SJSA1 (cell line): ENCODE measurements at places on chromosomes 7 and 10.

DNA sequence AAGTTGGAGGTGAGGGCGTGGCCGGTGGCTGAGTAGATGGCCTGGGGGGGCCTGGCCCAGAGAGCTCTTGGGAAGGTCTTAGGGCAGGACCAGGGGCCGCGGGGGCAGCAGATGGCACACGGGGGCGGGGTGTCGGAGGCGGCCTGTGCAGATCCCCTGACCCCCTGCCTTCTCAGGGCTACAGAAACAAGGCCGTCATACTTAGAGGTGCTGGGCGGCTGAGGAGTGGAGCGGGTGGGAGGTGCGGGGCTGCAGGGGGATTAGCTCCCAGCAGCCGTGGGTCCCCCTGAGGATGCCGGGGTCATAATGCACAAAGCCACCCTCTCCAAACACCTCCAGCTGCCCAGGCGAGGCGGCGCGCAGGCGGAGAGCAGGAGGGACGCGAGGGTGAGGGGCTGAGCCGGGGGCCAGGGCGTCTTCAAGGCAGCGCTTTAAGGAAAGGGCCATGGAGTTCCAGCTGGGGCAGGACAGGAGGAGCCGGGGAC, 40.4 kb upstream of the ZNF32 start:
- DNase-seq, result no peak

GRCh38 chr10:117249493-117250093, 8.7 kb downstream of the SLC18A2 start:
- DNase-seq, result no peak

DNA sequence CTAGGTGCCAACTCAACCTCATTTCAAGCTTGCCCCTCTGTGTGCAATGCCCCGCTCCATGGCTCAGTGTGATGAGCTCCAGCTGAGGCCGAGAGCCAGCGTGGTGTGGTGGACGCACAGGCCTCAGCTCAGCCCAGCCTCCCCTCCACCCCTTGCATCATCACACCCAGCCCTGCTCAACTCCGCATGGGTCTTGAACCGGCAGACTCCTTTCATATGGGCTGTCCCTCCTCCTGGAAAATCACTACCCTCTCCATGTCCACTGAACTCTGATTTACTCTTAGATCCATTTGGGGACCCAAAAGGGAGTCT, 16.6 kb upstream of the SLC18A3 start:
- DNase-seq, result no peak

- DNase-seq, result no peak
Observed at GRCh38 chr10:128630787-128631252, 504.6 kb upstream of the MKI67 start.

GRCh38 chr7:26624431-26624830, 240.0 kb downstream of the SKAP2 start:
- no peak for DNase-seq

- DNase-seq, result peak; percentile 39
Observed at GRCh38 chr7:63067897-63068585, 930.6 kb upstream of the ZNF722 start.

DNA sequence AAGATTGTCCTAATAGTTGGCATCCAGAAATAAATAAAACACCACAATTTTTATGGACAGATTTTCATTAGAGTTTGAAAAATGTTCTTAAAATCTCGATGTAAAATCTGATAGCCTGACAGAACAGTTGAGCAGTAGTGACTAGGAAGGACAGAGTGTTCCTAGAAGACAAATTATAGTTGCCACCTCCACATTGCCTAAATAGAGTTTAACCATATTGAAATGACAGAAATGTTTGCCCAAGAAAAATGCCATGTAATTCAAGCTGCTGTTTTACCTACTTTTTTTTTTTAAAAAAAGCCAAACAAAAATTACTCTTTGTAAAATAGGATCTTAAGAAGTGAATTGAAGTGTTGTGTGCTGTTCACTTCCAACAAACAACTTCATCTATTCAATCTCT, 8.9 kb upstream of the HERC4 start:
- DNase-seq, result no peak

DNA sequence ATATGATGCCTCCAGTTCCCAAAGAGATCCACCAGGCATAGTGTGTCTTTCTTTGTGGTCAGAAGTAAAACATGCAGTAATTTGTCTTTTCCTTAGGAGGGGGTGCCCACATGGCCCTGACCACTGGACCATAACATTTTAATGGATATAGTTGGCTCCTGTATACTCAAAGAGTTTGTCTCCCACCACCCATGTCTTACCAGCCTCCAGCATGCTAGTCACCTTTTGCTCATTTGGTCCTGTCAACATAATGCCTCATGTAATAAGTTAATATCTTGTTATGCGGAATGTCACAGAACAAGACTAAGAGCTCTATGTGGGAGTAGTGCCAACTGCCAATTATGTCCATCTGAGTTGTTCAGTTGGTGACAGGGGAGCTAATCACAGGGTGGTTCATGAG, 83.4 kb upstream of the IFRD1 start:
- DNase-seq, result no peak
